ENCODE measurements at places on chromosomes 16 and 17.

- DNase-seq: no peak
Observed at GRCh38 chr16:11985250-11985649, 8.7 kb downstream of the SNX29 start.

GRCh38 chr16:74700438-74701225 is at the start of gene MLKL:
Gene MLKL (minus strand): TSS chr16:74700862. CDS start chr16:74695757, 5,105 bp downstream.
- peak; percentile 64 for DNase-seq

DNA sequence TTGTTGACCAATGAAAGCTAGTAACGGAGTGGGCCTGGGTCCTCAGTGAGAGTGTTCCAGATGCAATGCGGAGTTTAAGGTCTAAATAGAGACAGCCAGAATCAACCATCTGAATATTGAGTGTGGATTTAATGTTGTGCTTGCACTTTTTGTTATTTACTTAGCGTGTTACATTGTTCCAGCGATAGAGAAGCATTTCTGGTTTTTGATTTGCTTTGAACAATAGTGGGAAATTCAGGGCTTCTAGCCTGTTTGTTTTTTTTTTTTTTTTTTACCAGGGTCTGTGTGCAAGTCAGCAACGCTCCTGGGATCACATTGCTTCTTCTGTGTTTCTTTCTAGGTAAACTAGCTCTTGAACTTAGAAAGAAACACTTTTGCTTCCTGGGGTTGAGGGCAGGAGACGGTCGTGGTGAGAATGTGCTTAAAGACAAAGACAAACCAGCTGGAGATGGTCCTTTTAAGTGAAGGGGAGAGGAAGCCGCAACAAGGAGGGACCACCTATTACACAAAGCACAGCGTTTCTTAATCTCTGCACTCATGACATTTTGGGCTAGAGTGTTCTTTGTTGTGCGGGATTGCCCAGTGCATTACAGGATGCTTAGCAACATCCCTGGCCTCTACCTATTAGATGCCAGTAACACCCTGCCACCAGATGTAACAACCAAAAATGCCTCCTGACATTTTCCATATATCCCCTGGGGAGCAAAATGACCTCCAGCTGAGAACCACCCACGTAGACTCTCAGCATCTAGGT is 119.2 kb downstream of the MAP2K6 start:
- no peak for DNase-seq

GRCh38 chr17:9402590-9403199 is 172.9 kb downstream of the STX8 start:
- DNase-seq: peak; percentile 42

- DNase-seq: no peak
Observed at GRCh38 chr16:86794216-86794864, 216.0 kb downstream of the FOXL1 start.

DNA sequence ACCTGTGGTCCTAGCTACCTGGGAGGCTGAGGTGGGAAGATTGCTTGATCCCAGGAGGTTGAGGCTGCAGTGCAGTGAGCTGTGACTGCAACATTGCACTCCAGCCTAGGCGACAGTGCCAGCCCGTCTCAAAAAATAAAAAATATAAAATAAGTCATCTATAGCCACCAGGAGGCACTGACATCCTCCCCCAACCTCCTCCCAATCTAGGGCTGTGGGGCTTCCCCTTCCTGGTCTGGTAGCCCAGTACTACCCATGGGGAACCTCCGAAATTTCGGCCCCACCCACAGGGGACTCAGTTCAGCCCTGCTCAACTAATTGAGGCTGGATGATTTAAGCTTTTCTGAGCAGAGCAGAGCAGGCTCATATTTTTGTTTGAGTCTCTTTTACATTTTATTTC is 3.2 kb downstream of the ZSCAN10 start:
- no peak for DNase-seq

GRCh38 chr16:73064212-73064993 is 16.5 kb upstream of the ZFHX3 start:
- no peak for DNase-seq

DNA sequence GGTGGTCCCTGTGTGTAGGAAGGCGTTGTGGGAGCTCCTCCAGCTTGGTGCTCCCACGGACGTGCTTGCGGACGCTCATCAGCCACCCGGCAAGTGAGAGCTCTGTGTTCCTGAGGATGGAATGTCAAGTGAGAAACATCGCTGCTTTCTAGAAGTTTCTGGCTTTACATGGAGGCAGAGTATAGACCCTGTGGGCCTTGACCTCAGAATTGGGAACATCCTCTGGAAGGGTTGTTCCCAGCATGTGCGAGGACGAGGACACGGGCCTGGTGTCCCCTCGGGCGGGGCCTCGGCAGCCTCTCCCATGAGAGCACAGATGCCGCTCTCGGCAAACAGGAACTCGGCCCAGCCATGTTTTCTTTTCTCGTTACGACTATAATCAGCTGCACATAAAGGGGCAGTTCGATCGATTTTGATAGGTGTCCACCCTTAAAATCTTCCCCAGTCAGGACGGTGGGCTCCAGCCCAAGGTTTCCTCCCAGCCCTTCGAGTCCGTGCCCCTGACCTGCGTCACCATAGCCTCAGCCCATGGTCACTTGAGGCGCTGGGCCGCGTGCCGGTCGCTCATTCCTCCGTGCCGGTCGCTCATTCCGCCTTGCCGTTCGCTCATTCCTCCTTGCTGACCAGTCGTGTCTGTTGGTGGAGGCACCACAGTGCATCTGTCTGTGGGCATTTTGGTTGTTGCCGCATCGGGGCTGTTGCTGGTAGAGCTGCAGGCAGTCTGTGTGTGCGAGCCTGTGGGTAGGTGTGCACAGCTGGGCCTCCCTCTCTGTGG is 91.3 kb upstream of the ZNF750 start:
- DNase-seq: no peak

- DNase-seq: no peak
Observed at GRCh38 chr17:49353607-49354006, 8.4 kb downstream of the ZNF652 start.

GRCh38 chr17:51258756-51259563 is 889 bp downstream of the MBTD1 start:
- DNase-seq: no peak

GRCh38 chr16:14373406-14373805 is 256.7 kb downstream of the PARN start:
- DNase-seq: no peak

- no peak for DNase-seq
Observed at GRCh38 chr16:84391151-84392030, 23.1 kb downstream of the ATP2C2 start.

- DNase-seq: no peak
Observed at GRCh38 chr17:73297934-73298861, 13.6 kb downstream of the CDC42EP4 start.

DNA sequence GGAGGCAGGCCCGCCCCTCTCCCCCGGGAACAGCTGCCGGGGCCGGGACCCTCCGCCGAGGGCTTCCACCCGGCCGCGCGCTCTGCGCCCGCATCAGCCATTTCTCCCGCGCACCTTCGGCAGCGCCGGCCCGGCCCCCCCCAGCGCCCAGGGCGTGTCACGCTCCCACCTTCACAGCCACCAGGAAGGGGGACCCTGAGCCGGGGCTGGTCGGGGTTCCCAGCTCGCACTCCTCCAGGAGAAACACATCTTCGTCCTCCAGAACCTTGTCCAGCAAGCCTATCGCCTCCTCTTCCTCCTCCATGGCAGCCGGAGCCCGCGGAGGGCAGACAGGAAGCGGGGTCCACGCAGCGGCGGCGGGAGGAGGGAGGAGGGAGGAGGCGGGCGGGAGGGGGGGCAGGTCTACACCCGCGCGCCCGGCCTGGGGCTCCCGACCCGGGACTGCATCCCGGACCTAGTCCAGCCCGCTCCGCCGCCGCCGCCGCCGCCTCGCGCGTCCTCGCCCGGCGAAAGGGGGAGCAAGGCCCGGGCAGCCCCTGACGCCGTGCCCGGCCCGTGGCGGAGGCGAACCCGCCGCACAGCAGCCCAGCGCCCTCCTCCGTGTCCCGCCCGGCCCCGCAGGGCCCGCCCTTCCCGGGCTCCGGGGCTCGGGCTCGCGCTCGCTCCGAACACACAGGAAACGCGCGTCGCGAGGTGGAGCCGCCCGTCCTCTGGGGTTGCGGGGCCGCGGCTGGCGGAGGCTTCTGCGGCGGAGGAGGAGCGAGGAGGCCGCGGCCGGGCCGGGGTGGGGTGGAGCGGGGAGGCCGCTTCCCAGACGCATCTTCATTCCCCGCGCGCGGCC is 70.8 kb downstream of the ABR start:
- DNase-seq: no peak

DNA sequence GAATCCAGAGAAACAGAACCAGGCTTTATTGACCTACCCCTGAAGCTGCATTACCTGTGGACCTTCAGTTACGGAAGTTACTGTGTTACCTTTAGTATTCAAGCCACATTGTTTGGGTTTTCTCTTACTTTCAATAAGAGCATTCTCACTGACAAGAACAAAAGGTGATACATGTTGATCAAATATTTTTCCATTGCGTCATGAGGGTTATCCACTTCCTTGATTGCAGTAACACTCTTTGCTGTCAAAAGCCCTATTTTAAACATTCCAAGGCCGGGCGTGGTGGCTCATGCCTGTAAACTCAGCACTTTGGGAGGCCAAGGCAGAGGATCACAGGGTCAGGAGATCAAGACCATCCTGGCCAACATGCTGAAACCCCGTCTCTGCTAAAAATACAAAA is 28.6 kb upstream of the PAFAH1B1 start:
- DNase-seq: no peak

DNA sequence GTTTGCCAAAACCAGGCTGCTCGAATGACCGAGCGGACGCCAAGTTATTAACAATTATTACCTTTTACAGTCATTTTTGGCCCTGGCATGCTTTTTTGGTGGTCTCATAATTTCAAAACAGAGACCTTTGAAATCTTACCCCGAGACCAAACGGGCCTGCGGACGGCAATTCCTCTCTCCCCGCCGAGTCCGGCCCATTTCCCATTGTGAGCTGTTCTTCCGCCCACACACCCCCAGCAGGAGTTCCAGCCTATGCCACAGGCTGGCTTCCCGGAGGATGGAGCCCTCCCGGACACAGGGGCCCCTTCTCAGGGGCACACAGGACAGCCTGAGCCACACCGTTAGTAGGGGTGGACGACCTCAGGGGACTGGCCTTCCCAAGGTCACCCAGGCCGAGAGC is 130.7 kb downstream of the C16orf95 start:
- DNase-seq: no peak

DNA sequence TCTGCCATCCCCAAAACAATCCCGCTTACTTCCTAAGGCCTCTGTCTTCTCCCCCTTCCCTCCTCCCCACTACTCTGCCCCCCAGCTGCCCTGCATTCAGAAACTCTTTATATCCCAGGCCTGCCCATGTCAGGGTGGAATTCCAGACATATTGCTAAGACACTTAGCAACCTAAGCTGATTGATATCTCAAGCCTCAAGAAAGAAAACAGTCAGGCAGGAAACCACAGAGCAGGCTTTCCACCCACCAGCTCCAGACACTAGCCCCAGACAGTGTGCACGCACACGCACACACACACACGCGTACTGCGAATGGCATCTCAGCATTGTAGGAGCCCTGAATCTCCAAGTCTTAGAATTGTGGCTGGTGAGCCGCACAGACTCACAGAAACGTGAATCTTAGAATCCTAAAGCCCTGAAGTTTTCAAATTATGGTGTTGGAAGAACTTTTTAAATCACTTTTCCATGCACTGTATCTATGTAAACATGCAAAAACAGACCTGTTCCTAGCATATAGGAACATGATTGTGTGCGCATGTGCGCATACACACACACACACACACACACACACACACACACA is 8.8 kb upstream of the LPCAT2 start:
- no peak for DNase-seq

DNA sequence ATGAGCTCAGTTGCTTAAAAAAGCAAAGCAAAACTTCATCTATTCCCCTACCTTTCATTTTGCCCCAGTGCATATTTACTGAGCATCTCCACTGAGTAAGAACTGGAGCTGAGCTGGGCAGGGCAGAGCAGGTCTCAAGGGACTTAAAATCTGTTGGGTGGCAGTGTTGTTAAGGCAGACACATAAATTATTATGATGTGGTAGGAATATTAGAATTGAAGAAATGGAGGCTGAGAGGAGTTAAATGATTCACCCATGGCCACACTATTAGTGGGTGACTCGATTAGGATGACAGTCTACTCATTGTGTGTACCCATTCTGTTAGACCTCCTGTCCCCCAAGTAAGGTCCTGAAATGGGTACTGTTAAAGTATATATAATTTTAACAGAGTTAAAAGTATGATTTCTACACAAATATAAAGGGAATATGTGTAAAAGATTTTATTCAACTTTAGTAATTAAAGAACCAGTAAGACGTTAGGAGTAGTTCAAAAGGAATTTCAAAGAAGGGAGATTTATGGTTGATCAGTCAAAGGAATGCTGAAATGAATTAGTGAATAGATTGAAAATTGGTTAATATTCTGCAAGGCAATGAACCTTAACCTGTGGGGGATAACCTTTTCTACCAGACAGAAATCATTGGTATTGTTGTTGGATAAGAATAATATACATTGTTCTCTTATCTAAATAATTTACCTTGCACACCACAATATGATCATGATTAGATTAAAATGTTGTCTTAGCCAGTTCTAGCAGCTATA is 17.5 kb downstream of the ITGB3 start:
- no peak for DNase-seq

DNA sequence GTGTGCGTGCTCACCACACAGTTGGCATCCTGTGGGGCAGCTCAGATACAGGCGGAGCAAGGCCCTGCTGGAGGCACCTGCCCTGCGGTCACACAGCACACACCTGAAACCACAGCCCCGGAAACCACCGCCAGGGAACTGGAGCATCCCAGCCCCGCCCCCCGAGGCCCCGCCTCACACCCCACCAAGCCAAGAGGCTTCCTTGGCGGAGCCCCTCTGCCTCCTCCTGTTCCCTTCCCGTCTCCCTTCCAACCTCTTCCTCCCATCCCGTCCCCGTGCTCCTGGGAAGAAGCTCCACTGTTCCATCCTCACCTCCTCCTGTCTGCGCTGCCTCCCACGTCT is 205.5 kb downstream of the NTN1 start:
- no peak for DNase-seq

- DNase-seq: no peak
Observed at GRCh38 chr16:70407811-70408274, 31.1 kb downstream of the ST3GAL2 start.

GRCh38 chr17:4599505-4600281 is 15.4 kb downstream of the SMTNL2 start:
- peak; percentile 21 for DNase-seq

GRCh38 chr16:60818465-60818864 is 1217.8 kb downstream of the CDH8 start:
- no peak for DNase-seq

DNA sequence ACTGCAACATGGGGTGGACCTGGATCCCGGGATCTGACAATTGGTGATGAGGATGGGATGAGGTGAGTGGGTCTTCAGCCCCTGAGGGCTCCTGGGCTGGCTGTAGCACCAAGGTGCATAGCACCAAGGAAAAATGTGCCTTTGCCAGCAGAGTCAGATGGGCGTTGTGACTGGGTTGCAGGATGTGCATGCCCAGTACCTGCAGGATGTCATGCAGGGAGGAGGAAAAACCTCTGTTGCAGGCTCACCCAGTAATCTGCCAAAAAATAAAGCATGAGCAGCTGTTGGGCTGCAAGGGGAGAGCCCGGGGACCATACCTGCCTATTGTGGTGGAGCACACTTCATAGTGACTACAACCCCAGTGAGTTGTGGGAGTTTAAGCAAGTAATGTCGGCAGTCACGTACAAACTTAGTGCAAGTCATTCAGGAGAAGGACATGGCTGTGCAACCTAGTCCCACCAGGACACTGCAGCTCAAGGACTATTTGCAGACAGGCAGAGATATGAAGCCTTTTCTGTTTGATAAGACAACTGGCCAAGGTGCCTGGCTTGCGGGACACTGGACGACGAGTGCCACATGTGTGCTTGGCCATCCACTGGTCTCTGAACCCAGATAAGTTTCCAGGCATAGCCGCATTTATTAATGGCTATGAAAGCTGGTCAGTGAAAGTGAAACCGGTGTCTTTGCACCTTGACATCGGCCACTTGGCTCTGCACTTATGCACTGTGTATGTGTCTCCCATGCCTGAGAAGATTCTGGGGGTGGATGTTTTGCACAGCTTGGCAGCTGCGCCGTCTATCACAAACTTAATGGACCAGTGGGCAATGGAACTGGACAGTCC is 499.8 kb downstream of the KCNJ2 start:
- no peak for DNase-seq

Measured in SHP77 treated with DMSO at 0.1 percent for 48 hours (cell line).